ENCODE measurements at places on chromosomes 12 and 14.

DNA sequence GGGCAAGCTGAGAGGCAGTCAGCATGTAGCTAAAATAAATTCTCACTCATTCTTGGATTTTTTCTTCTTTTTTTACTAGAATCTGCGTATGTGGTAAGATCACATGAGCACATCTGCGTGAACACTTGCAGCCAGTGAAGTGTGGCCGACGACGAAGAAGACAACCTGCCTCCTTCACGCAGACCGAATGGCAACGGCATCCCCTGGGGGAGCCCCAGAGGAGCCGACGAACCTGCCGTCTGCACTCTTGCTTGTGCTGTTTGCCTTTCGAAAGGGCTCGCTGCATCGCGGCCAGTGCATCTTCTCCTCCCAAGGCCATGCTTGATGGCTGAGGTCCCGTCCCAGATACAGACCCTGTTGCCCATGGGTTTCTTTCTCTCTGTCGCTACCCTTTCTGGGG, 113.8 kb downstream of the KCNK10 start:
- no peak for DNase-seq

- no peak for DNase-seq
Observed at GRCh38 chr14:53672526-53672925, 284.1 kb downstream of the BMP4 start.

DNA sequence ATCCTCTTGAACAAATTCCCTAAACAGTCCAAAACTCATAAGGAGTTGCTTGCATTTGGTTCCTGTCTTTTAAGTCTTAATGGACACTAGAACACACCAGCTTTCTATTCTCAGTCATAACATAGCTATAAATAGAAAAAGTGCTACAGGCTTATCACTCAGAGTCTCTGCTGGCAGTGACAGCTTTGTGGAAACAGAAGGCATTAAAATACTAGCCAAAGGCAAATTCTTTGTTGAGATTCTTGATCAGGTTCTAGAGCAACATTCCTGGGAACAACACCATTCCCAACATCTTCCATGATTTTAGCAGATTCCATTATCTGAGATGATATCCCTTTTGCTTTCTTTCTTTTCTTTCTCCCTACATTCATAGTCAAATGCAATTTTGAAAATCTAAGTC, 207.7 kb upstream of the PLEKHG7 start:
- DNase-seq, result no peak

- DNase-seq, result no peak
Observed at GRCh38 chr12:57803319-57803893, 15.1 kb downstream of the AVIL start.

- no peak for DNase-seq
Observed at GRCh38 chr12:89187507-89187906, 164.8 kb downstream of the DUSP6 start.

DNA sequence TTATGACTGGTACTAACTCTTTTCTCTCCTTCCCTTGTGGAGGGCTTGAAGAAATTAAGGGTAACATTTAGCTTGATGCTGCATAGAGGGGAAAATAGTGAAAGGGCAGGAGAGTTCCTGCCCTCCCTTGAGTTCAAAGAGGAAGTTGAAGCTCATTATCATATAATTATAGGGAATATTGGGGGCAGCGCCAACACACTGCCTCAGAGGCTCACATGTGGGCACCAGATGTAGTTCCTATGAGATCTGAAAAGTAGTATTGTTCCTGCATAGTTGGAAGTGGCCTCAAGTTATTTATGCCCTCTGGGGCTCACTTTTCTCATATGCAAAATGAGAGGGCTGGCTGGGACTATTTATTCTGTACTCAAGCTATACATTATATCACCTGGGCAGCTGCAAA, 33.0 kb upstream of the FGF23 start:
- DNase-seq, result no peak

GRCh38 chr12:33253178-33253577, 186.4 kb downstream of the SYT10 start:
- DNase-seq, result no peak

DNA sequence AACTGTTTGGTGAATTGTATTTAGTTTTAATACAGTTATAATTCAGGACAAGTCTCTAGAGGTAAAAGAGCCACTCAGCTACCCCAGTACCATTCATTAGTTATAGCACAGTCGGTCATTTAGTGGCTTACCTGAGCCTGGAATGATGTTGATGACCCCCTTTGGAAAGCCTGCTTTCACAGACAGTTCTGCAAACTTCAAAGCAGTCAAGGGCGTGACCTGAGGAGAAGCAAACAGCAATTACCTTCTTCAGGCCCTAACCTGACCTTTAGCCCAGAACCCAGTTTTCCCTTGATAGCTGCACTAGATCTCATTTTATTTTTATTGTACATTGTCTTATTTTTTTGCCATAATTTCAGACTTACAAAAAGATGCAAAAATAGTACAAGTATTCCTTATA, 43.8 kb downstream of the ALDH1L2 start:
- no peak for DNase-seq

GRCh38 chr12:51620448-51620847, 29.4 kb downstream of the SCN8A start:
- no peak for DNase-seq

DNA sequence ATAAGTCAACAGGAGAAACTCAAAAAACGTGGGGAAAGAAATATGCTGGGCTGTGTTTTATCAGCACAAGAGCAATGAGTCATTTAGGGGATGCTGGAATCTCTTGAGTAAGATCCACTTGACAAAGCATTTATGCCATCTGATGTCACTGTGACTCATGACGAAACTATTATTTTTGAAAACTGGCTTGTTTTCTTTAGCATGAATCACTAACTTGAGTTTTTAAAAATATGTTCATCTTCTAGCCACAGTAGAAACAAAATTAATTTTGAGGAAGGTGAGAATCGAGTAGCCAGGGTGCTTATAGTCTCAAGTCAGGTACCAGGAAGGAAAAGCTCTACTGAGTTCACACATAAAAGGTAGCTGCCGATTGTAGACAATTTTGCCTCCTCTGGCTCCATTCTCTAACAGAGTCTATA, 456.2 kb upstream of the MGAT4C start:
- no peak for DNase-seq

DNA sequence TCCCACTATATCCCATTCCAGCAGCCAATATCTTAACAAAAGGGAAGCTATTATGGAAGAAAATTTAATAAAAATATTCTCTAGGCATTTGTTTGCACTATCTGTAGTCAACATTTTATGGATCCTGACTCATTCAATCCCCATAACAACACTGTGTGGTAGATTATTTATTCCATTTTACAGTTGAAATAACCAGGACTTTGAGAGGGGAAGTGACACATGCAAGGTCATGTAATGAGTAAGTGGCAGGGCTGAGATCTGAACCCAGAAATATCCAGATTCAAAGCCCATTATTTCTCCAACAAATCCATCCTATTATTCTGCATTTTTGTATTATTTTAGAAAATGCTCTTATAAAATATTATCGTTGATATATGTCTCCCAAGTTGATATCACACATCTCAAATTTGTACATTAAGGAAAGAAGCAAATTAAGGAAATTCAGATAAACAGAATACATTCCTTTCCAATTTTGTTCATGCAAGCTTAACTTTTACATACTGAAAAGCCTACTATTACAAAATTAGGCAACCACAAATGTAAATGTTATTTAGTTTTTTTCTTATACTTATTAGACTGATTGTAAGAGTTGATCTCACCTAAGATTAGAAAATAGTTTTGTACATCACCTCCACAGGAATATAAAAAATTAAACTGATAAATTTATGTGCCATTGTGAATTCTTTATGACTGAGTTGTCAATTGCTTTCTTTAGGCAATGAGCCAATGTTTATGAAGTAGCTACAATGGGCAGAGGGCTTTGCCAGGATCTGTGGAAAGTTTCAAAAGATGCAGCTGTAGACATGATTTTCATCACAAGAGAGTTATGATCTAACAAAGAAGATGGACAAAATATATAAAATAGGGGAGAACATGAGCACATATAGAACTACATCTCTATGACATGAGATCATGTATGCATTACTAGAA, 55.1 kb upstream of the E2F7 start:
- DNase-seq, result no peak

DNA sequence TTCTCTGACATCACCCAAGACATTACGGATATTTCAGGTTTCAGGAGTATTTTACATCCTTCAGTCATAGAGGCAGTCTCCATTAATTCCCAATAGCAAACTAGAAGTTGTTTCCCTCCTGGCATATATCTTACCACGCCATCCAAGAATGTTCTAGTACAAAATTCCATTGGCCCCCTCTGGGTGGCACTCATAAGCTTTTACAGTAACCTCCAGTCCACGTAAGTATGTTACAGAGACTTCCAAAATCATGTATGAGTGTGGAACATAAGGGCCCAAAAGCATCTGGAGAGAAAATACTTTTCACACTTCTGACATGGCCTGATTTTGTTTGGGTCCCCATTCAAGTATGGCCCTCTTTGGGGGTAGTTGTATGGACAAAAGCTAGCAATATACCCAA, 58.1 kb upstream of the DHRS4 start:
- no peak for DNase-seq

- DNase-seq, result no peak
Observed at GRCh38 chr12:6177642-6178358, 22.4 kb upstream of the CD9 start.

GRCh38 chr12:62865065-62865464, 69.9 kb downstream of the PPM1H start:
- DNase-seq, result no peak

GRCh38 chr14:51318813-51319597, 79.0 kb downstream of the TMX1 start:
- DNase-seq, result no peak

DNA sequence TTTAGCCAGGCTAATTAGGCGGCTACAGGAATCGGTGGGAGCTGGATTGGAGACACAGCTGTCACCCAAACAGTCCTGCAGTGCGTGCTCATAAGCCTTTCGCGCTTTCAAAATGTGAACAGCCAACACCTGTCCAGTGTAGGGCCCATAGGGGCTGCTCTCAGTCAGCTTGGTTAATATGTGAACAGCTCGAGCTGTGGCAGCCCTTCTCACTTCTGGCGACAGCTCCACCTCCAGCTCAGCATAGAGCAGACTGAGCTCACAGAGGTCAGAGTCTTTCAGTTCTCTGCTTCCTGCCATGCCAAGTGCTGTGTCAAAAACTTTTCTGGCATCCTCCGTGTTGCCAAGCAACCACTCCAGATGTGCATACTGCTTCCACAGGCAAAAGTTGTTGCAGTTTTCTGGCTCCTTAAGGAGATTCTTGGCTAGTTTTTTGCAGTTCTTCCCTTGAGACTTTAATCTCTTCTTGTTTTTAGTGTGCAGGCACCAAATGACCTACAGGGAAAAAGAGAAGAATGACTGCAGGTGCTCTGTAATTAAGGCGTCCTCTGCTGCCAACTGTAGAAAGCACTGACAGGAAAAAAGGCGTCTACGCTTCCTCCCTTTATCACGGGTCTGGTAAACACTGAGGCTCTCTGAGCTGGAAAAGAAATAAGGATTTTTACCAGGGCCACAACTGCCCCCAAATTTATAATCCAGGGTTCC, 32.5 kb downstream of the PSMC1 start:
- no peak for DNase-seq

DNA sequence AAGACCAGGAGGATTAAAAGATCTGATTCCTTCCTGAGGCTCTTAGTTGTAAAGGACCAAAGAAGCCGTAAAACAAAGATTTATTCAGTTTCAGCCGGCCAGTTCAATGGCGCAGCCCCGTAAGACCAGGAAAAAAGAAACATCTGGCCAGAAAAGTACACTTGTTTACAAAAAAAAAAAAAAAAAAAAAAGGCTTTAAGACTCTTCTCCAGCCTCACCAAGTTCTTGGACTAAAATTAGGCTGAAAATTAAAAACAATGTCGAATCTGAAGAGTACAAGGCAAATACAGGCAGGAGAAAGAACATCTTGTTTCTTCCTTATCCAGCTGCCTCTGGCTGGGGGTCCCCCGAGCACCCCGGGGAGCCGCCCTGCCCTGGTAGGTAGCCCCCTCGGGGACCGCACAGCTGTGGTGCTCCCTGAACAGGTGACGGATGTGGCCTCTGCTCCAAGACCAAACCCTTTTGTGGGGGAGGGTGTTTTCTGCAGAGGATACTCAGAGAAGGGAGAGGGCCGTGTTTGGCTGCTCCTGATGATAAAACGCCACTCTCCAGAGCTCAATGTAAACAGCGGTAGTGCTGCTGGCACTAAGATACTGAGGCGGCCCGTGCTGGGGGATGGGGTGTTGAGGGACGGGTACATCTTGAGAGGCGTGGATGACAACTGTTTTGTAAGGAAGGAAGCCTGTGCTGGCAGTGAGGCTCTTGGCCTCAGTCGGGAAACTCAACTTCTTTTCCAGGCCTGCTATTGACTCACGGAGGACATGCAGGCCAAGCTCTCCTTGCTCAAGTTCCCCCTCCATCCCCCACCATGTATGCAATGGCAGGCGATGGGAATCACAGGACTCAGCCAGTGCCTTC, 201.0 kb upstream of the DIO3 start:
- DNase-seq, result no peak

DNA sequence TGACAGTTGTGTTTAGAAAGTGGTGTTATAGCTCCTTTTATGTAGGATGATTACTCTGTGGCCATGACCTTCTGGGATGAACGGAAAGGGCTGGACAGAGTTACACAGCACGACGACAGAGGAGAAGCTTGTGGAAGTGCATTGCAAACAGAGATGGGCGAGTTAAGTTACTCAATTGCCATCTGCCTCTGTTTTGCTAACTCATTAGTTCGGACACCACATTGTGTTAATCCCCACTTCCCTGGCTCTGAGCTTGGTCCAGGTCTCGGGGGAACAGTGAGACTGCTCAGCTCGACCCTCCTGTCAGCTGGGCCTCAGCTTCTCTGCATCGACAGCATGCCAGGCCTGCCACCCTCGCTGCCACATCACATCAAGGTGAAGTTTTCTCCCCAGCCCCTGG, 408.0 kb downstream of the ZFP36L1 start:
- DNase-seq, result no peak

GRCh38 chr14:93240678-93241000, 33.6 kb downstream of the UBR7 start:
- no peak for DNase-seq

GRCh38 chr12:116495260-116495659, 63.9 kb upstream of the MAP1LC3B2 start:
- no peak for DNase-seq

GRCh38 chr12:68206446-68206845, 19.2 kb downstream of the IL26 start:
- DNase-seq, result no peak

DNA sequence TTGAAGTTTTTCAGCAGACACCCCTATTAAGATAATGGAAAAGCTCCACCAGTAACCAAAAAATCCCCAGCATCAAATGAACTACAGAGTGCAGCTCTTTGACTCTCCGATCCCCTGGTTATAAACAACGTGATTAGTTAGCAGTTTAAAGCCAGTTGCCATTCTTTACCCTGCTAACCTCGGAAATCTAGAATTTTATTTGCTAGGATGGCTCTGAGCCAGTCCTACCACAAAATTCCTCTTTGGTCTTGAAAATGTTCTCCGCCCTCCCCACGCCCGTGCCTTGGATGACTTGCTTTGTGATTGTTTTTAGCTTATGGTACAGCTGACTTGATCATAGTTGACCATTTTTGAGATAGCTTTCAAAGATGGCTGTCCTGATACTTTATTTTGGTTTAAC, 1.2 kb downstream of the KLHDC2 start:
- no peak for DNase-seq

GRCh38 chr12:55933799-55934742, 3.1 kb downstream of the DGKA start:
- no peak for DNase-seq
